GF-D8 (cell line): ENCODE measurements at places on chromosomes 6 and 20.

GRCh38 chr20:54629632-54630031 is 154.2 kb downstream of the DOK5 start:
- no peak for DNase-seq

DNA sequence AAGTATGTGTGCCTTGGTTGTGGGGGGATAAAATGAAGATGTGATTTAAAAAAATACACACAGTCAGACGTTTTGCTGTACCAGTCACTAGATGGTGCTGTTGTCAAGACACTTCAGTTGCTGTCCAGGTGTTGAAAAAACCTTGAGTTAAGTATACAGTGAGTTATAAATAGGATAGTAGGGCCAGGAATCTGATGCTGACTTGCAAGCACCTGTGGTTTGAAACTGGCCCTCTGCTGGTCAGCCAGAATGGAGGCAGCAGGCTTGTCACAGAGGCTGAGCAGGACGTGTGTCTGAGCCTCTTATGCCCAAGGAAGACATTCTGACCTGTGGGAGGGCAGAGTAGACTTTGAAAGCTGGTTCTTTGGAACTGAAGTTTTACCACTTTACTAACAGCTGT is 27.8 kb downstream of the RNF8 start:
- DNase-seq, result no peak

- no peak for DNase-seq
Observed at GRCh38 chr6:636488-636887, 20.4 kb downstream of the HUS1B start.

GRCh38 chr6:36718560-36718959 is 20.9 kb downstream of the RAB44 start:
- no peak for DNase-seq

- no peak for DNase-seq
Observed at GRCh38 chr20:61082720-61083119, 169.3 kb upstream of the CDH4 start.

DNA sequence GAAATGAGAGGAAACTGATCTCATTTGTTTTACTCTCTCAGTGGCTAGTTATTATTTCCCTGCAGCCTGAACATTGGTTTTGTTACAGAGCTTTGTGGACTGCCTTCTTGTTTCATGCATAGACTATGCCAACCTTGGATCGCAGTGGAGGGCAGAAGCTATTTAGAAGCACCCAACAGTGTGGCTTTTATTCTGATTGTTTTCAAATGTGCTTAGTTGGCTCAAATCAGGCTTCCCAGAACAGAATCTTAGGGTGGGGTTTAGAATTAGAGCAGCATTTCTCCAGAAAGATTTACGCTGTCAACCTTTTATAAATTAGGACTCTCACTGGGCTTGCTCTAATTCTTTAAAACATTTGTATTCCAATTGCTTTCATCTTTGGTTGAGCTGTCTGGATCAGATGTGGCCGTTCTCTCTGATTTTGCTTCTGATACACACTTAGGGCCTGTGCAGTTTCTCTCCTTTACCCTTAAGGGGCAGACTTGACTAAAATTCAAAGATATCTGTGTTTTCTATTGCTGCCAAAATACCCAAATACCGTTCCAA is 210.3 kb downstream of the BCKDHB start:
- DNase-seq, result no peak

DNA sequence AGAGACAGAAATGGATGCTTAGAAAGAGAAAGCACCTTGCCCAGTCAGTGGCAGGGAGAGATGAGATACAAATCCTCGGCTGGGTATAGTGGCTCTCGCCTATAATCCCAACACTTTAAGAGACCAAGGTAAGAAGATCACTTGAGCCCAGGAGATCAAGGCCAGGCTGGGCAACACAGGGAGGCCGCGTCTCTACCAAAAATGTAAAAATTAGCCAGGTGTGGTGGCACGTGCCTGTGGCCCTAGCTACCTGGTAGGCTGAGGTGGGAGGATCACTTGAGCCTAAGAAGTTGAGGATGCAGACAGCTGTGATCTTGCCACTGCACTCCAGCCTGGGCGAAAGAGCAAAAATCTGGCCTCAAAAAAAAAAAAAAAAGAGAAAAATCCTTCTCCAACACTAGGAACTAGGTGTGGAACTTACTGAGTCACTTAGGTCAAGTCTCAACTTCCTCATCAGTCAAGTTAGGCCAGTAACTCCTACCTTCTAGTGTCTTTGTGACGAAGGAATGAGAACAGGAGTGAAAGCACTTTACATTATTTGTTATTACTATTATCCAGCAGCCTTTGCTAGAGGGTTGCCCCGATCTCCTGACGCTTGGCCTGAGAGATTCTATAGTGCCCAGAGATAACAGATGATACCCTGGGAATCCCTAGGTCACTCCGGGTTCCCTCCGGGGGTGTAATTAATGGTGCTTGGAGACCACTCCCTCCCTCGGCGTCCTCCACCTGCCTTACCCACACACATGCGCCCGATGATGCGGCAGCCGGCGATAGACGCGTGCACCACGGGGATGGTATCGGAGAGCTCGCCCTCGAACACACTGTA is 918 bp downstream of the EIF6 start:
- DNase-seq, result no peak

DNA sequence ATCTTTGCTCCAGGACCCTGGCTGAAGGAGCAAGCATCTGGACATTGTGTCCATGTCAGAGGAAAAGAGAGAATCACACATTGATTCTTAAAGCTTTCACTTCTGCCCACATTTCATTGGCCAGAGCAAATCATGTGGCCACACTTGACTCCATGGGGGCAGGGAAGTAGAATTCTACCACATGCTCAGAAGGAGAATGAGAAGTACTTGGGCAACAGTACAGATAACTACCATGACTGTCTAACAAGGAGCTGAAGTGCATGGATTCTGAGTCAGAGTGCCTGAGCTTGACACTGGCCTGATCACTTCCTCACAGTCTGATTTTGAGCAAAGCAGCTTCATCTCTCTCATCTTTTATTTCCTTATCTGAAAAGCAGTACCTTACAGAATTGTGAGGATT is 38.6 kb downstream of the GHRH start:
- DNase-seq, result no peak
